Stimulated activated CD4-positive, alpha-beta T cell treated with anti-CD3 and anti-CD28 coated beads, Interleukin-4, amount 100 ng/mL, for 24 hours (primary cell): ENCODE measurements at places on chromosomes 5 and 9.

DNA sequence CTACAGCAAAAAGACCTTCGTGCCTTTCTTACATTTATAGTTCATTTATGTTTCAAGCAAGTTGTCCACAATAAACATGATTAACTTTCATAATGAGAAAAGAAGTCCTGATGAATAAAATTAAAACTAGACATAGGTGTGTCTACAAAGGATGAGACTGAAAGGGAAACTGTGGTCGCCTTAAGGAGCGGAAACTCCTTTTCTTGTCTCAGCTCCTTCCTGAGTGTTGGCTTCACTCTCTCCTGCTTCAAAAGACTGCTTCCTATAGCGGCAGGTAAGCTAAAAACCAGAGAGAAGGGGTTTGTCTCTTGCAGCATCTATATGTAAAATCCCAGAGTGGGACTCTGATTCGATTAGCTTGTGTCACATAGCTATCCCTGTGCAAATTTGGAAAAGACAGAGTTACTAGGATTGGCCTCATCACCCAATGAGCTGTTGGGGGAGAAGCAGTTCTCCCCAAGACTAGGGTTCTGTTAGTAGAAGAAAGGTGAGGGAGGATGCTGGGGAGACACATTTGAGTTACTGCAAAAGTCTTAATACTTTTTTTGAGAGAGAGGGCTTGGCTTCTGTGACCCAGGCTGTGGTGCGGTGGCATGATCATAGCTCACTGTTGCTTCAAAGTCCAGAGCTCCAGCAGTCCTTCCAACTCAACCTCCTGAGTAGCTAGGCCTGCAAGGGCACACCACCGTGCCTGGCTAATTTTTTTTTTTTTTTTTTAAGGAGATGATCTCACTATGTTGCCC, 16.8 kb upstream of the CTSL start:
- no peak for DNase-seq

GRCh38 chr5:170634256-170634990, 130.6 kb downstream of the KCNIP1 start:
- no peak for DNase-seq

DNA sequence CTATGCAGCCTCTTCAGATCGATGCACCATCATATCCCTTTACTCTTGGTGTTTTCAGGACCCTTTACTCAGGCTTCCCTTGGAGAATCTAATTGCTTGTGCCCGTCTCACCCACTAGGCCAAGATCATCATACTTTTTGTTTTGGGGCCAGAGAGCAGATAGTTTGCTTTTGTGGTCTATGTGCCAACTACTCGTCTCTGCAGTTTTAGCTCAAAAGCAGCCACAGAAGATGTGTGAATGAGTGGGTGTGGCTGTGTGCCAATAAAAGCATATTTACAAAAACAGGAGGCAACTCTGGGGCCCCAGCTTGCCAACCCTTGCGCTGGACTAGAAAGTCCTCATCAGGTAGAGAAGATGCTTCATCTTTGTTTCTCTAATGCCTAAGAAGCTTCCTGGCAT, 216.8 kb downstream of the SEMA5A start:
- DNase-seq: no peak

DNA sequence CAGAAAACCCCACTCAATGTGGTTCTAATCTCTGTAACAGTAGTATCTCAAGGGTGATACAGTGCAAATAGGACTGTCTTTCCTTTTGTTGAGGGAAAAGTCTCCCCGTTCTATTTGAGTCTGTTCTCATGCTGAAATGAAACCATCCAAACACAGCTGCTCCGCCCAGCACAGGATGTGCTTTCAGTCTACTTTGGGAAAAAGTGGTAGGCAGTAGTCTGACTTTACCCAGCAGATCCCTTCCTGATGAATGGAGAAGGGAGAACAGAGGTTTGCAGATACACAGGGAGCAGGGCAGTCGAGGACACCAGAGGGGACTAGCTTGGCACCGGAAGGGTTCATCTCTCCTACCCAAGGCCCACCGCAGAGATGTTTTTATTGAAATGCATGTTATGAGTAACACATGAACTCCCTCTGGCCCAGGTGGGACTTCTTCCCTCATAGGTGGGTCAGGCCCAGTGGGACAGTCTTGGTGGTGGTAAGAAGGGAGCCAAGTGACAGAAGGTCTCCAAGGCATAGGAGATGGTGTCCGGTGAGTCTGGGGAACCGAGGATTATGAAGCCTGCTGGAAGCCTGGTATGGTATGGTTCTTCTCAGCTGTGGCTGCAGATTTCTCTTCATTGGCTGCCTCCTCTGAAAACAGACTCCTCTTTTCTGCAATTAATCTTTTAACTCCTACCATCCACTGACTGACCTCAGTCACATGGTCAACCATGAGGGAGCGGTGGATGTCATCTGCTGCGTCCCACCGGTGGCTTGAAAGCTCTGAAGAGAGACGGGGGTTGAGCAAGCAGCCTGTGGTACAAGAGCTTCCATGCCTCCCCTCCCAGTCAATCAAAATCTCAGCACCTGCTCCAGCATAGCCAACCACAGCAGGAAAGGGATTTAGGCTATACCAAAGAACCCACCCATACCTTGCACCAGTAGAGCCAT, 3.0 kb downstream of the EIF4EBP3 start:
- no peak for DNase-seq

GRCh38 chr5:39148983-39149534, 70.3 kb downstream of the FYB1 start:
- no peak for DNase-seq

DNA sequence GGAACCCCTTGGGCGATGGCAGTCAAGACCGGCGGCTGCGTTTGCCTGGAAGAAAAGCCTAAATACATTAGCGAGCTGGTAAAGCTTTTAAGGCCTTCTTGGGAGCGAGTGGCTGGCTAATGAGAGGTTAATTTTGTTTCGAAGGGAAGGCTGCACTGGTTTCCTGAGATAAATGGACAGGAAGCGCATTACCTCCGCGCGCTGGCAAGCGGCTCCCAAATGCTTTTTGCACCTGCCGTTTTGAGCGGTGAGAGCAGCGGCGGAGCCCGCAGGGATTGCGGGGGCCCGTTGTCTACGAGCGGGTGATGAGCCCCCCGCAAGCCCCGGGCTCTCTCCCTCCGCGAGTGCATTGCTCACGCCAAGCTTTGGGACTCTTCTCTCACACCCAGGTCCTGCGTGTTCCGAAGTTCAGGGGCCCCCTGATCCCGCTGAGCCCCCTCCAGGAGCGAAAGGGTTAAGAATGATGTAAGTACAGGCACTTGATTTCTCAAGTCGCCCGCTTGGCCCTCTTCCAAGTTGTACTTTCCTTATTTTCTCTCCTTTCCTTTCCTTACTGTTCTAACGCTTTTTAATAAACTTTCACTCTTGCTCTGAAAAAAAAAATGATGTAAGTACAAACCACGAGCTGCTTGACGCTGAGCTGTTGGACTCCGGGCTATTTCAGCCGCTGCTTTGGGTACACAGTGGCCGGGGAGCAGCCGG, 3.1 kb upstream of the RGMB start:
- peak; percentile 33 for DNase-seq

DNA sequence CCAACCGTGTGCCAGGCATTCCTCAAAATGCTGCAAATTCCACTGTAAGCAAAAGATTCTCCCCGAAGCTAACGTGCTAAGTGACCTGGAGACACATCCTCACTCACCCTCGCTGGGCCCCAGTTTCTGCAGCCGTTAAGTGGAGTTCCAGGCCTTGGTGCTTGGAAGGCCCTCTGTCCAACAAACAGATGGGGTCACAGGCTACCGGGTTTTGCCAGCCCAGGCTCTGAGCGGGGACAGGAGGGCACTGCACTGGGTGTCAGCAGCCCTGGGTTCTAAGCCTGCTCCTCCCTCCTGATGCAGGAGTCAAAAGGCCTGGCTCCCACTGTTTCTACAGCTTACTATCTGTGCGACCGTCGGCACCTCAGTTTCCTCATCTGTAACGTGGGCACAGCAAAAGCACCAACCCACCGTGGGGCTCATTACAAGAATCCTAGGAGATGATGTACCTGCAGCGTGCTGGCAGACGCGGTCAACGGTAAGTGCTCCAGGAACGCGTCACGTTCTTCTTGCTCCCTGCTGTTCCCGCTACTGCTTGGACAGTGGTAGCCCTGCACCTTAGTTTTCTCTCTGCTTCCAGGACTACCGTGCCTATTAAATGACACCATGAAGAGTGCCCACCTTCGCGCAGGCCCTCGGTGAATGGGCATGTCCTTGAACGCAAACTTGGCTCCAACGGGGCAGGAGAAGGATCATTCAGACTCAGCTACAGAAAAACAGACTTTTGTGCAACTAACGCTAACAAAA, 84.8 kb downstream of the ADAMTS2 start:
- DNase-seq: no peak

GRCh38 chr9:110472111-110472510, 107.4 kb downstream of the SVEP1 start:
- DNase-seq: no peak

- no peak for DNase-seq
These were observed 364.2 kb downstream of the TMEM232 start for GRCh38 chr5:110362261-110362660.

DNA sequence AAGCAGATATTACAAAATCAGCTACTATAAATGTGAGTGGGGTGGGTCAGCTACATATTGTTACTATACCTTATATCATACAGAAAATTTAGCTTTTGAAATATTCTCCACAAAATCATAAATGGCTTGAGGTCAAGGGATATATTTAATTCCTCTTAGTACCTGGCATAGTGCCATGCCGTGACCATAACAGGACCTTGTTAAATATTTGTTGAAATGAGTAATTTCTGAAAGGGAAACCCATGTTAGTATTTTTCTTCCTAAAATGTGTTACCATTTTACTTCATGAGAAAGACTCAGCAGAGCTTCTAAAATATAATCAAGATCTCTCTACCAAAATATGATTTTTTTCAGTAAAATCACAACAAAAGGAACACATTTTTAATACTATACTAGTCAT, 14.8 kb downstream of the ATP10B start:
- DNase-seq: no peak

DNA sequence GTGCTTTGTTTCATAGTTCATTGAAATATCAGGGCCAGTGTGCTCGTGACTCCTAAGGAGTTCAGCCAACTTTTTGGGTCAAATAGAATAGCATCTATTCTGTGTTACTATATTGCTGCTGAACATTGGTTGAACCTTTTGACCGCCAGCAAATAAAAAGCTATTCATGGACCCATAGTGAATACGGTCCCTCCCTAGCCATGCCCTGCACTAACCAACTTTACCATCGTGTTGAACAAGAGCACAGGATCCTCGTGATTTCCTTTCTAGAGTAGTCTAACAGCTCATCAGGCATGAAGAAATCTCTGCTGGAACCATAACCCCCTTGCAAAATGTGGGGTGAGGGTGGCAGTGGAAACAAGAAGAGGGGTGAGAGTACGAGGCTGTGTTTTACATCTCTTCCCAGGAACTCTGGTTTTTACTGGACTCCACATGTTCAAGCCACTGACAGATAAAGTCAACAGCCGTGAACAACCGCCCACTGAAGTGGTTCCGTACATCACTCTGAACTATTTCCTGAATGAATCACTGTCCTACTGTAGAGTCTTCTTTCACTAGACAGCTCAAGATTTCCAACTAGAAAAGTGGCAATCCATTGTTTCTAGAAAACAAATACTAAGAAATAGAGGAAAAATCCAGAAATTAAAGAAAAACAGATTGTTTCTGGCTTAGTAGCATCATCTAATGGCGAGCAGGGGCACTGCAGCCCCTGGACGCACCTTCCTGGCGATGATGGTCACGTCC, 70.1 kb upstream of the SPATA31E1 start:
- DNase-seq: peak; percentile 52

DNA sequence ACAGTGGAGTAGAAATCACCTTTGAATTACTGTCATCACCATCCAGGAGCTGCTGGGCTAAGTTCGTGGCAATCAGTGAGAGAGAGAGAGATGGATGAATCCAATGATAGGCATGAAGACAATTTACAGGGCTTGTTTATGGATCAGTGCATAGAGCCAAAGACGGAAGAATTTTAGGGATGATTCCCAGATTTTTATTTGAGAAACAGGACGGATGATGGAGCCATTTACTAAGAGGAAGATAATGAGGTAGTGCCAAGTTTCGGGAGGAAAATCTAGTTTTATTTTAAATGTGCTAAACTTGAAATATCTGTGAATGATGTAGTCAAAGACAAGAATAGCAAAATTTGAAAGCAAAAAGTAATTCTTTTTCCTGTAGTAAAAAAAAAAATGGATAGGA, 394.2 kb upstream of the PAPPA start:
- DNase-seq: no peak
